ENCODE measurements at places on chromosomes 6 and 20.

- DNase-seq = no peak
- no peaks in the 10 kb centered on the region for H3K36me3 ChIP-seq
- H3K4me3 ChIP-seq = no peak overlapping the region
- no peaks in the 10 kb centered on the region for H3K4me1 ChIP-seq
- H3K27me3 ChIP-seq = peaks cover 6% of the 10 kb centered on the region
- H3K27ac ChIP-seq = no peak overlapping the region
These were observed 30.3 kb upstream of the OCSTAMP start for GRCh38 chr20:46580613-46581205.

DNA sequence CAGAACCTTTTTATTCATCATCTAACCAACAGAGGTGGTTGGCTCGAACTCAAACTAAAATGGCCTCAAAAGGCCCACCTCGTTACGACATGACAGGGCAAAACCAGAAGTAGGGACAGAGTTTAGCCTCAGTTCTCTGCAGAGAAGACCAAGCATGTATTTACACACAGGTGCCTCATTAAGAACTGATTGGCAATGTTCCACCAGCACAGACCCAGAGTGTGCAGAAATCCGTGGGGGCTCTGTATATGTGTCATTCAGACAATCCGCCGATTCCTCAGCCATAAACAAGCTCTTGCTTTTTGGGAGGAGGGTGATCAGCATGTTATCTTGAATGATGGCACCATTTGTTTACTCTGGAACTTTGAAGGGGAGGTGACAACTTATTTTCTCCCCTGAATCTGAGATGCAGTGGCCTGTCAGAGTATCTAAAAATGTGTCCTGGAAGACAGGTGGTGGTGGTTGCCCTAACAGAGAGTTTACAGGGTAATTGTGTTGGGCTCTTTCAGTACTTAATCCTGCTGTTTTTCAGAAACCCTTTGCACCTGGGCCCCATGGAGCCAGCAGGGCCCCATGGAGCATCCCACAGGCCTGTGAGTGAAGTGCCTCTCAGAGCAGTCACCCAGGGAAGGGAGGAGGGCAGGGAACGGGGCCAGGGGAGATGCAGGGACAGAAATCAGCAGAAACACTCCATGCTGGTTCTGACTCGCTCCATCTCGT, 29.1 kb upstream of the C20orf203 start:
- H3K27ac ChIP-seq = no peak overlapping the region

GRCh38 chr20:9627219-9627618, 112.8 kb downstream of the LAMP5 start:
- no peaks in the 10 kb centered on the region for H3K36me3 ChIP-seq
- H3K4me1 ChIP-seq = no peaks in the 10 kb centered on the region
- DNase-seq = no peak
- no peak overlapping the region for H3K4me3 ChIP-seq
- no peaks in the 10 kb centered on the region for H3K27me3 ChIP-seq

GRCh38 chr6:8983202-8983688, 547.9 kb upstream of the SLC35B3 start:
- H3K27me3 ChIP-seq = no peaks in the 10 kb centered on the region
- no peak overlapping the region for H3K27ac ChIP-seq
- peak; percentile 64 for DNase-seq

GRCh38 chr20:59954718-59955117, 3.5 kb upstream of the CDH26 start:
- no peak overlapping the region for H3K27ac ChIP-seq
- no peaks in the 10 kb centered on the region for H3K27me3 ChIP-seq
- no peak for DNase-seq
- no peaks in the 10 kb centered on the region for H3K36me3 ChIP-seq

GRCh38 chr6:67009818-67010217, 1302.8 kb upstream of the EYS start:
- no peaks in the 10 kb centered on the region for H3K27me3 ChIP-seq
- no peaks in the 10 kb centered on the region for H3K36me3 ChIP-seq
- H3K27ac ChIP-seq = no peak overlapping the region
- H3K4me3 ChIP-seq = no peak overlapping the region
- no peak for DNase-seq
- H3K4me1 ChIP-seq = no peaks in the 10 kb centered on the region

GRCh38 chr20:40689100-40689942, at the start of gene MAFB:
TSS of gene MAFB (minus strand) at chr20:40689236. CDS start at chr20:40688850, 386 bp downstream.
- peak; percentile 87 for DNase-seq
- H3K36me3 ChIP-seq = no peaks in the 10 kb centered on the region
- H3K4me3 ChIP-seq = peak within 1 kb of the TSS; percentile 60
- no peaks in the 10 kb centered on the region for H3K27me3 ChIP-seq

GRCh38 chr6:10531503-10531902, 10.4 kb downstream of the GCNT2 start:
- H3K4me1 ChIP-seq = peaks cover 62% of the 10 kb centered on the region
- DNase-seq = no peak
- H3K27me3 ChIP-seq = no peaks in the 10 kb centered on the region
- H3K27ac ChIP-seq = 0 out of 2 replicates have a peak overlapping the region, but pooled peaks have one; percentile 34
- no peak overlapping the region for H3K4me3 ChIP-seq
- H3K36me3 ChIP-seq = no peaks in the 10 kb centered on the region

- H3K4me1 ChIP-seq = no peaks in the 10 kb centered on the region
- no peaks in the 10 kb centered on the region for H3K27me3 ChIP-seq
- H3K36me3 ChIP-seq = no peaks in the 10 kb centered on the region
- no peak for DNase-seq
- H3K27ac ChIP-seq = no peak overlapping the region
These were observed 13.4 kb downstream of the KIAA1755 start for GRCh38 chr20:38247166-38247509.

DNA sequence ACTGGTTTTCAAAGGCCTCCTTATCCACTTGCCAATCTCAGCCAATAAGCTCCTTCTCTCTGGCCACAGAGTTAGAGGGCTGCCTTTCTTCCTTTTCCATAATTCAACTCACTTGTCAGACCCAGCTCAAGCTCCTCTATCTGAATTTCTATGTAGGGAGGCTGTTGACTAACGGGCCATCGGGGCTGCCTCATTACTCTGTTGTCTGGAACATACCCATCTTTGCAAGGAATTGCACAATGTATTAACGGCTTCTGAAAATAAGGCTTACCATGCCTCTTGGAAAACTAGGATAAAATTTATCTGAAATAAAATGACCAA, 28.5 kb upstream of the KIF6 start:
- no peak for DNase-seq
- no peak overlapping the region for H3K4me3 ChIP-seq

- no peak overlapping the region for H3K4me3 ChIP-seq
- H3K27me3 ChIP-seq = peaks cover 28% of the 10 kb centered on the region
- no peaks in the 10 kb centered on the region for H3K4me1 ChIP-seq
These were observed 92.4 kb upstream of the CD83 start for GRCh38 chr6:14025160-14025559.

GRCh38 chr6:53238311-53238710, 89.7 kb upstream of the GCM1 start:
- H3K4me1 ChIP-seq = no peaks in the 10 kb centered on the region
- H3K27me3 ChIP-seq = no peaks in the 10 kb centered on the region
- no peak for DNase-seq
- no peak overlapping the region for H3K4me3 ChIP-seq

DNA sequence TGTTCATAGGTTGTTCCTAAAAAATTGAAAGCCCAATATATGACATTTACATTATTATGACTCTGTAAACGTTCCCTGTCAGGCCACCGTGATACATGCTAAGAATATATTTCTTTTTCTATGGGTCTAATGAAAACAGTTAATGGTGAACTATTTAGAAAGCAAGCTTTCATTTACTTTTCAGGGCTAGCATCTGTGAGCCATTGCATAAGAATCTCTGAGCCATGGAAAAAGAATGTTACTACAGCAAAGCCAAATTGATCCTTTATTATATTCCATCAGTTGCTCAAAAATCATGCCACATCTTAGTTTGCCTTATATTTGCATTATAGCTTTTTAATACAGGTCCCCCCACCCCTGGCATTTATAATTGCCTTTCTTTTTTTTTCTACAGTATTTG, 275.5 kb downstream of the ZFAND3 start:
- no peaks in the 10 kb centered on the region for H3K36me3 ChIP-seq
- H3K4me1 ChIP-seq = no peaks in the 10 kb centered on the region
- no peak for DNase-seq
- no peaks in the 10 kb centered on the region for H3K27me3 ChIP-seq

GRCh38 chr6:139730340-139730974, 356.0 kb upstream of the CITED2 start:
- H3K4me3 ChIP-seq = no peak overlapping the region
- H3K36me3 ChIP-seq = no peaks in the 10 kb centered on the region
- H3K27me3 ChIP-seq = no peaks in the 10 kb centered on the region
- H3K27ac ChIP-seq = no peak overlapping the region
- DNase-seq = no peak

- H3K27ac ChIP-seq = no peak overlapping the region
- H3K27me3 ChIP-seq = peaks cover 4% of the 10 kb centered on the region
- H3K4me1 ChIP-seq = no peaks in the 10 kb centered on the region
- H3K4me3 ChIP-seq = no peak overlapping the region
These were observed 92.2 kb downstream of the MCHR2 start for GRCh38 chr6:99901596-99902384.

GRCh38 chr6:119100115-119100514, 21.7 kb upstream of the FAM184A start:
- no peak overlapping the region for H3K4me3 ChIP-seq
- H3K27me3 ChIP-seq = no peaks in the 10 kb centered on the region
- no peaks in the 10 kb centered on the region for H3K4me1 ChIP-seq

DNA sequence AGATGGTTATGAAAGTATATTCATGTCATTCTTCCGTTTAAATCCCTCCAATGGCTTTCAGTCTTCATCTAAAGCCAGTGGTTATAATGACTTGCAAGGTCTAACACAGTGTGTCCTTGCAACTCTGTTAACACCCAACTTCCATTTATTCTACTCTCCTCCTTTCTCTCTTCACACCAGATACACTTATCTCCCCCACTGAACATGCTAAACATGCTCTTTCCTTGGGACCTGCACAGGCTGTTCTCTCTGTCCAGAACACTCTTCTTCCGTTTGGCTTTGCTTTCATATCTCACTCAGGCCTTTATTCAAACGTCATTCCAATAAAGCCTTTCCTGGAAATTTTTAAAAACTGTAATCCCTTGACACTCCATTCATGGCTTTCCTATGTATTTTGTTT, 91.5 kb downstream of the EPHA7 start:
- no peak overlapping the region for H3K27ac ChIP-seq
- no peaks in the 10 kb centered on the region for H3K36me3 ChIP-seq
- H3K4me3 ChIP-seq = no peak overlapping the region
- H3K4me1 ChIP-seq = no peaks in the 10 kb centered on the region

GRCh38 chr6:147095316-147095715, 108.9 kb upstream of the STXBP5 start:
- no peaks in the 10 kb centered on the region for H3K36me3 ChIP-seq
- no peak overlapping the region for H3K4me3 ChIP-seq
- no peaks in the 10 kb centered on the region for H3K27me3 ChIP-seq
- H3K27ac ChIP-seq = no peak overlapping the region
- H3K4me1 ChIP-seq = no peaks in the 10 kb centered on the region

GRCh38 chr6:146948790-146949342, 255.4 kb upstream of the STXBP5 start:
- no peaks in the 10 kb centered on the region for H3K36me3 ChIP-seq
- DNase-seq = no peak
- no peak overlapping the region for H3K27ac ChIP-seq
- H3K4me1 ChIP-seq = no peaks in the 10 kb centered on the region
- H3K27me3 ChIP-seq = no peaks in the 10 kb centered on the region

DNA sequence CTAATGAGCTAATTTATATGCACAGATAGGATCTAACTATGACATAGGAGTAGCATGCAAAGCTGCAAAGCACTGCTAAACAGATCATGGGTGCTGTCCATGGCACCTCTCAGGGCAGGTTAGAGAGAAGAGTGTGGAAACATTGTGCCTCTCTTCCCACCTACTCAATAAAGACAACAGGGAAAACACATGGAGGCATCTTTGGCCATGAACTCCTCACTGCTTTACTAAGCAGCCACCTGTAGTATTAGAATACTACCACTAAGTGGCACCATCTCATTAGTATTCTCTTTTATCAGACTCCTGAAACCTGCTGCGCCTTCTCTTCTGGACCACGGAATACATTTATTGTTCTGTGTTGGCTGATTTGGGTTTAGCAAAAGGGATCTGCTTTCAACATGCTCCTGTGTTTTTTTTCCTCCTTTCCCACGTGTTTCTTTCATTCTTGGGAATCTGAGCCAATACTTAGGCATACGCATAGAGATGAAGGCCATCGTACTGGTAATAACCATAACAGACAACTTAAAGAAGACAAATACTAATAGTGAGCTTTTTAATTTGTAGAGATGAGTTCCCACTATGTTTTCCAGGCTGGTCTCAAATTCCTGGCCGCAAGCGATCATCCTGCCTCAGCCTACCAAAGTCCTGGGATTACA, 9.4 kb upstream of the HDDC2 start:
- H3K4me3 ChIP-seq = no peak overlapping the region
- H3K27me3 ChIP-seq = peaks cover 16% of the 10 kb centered on the region
- no peaks in the 10 kb centered on the region for H3K4me1 ChIP-seq
- no peaks in the 10 kb centered on the region for H3K36me3 ChIP-seq
- DNase-seq = peak; percentile 10

- H3K27me3 ChIP-seq = no peaks in the 10 kb centered on the region
- H3K4me3 ChIP-seq = no peak overlapping the region
- DNase-seq = no peak
- H3K4me1 ChIP-seq = no peaks in the 10 kb centered on the region
- H3K36me3 ChIP-seq = peaks cover 15% of the 10 kb centered on the region
These were observed 39.1 kb upstream of the FOXO3 start for GRCh38 chr6:108521616-108522107.

- H3K4me3 ChIP-seq = no peak overlapping the region
- no peaks in the 10 kb centered on the region for H3K4me1 ChIP-seq
- DNase-seq = no peak
- H3K27ac ChIP-seq = no peak overlapping the region
- peaks cover 25% of the 10 kb centered on the region for H3K36me3 ChIP-seq
- H3K27me3 ChIP-seq = no peaks in the 10 kb centered on the region
These were observed 24.1 kb upstream of the HINT3 start for GRCh38 chr6:125932451-125932795.

- no peak overlapping the region for H3K27ac ChIP-seq
- DNase-seq = no peak
- H3K4me3 ChIP-seq = no peak overlapping the region
- no peaks in the 10 kb centered on the region for H3K27me3 ChIP-seq
These were observed 25.8 kb downstream of the BCAS4 start for GRCh38 chr20:50820515-50821256.

- H3K27me3 ChIP-seq = no peaks in the 10 kb centered on the region
- H3K36me3 ChIP-seq = no peaks in the 10 kb centered on the region
- no peak overlapping the region for H3K27ac ChIP-seq
These were observed 51.5 kb downstream of the PREX1 start for GRCh38 chr20:48776306-48776705.

- H3K27me3 ChIP-seq = no peaks in the 10 kb centered on the region
- H3K36me3 ChIP-seq = no peaks in the 10 kb centered on the region
- H3K27ac ChIP-seq = no peak overlapping the region
- H3K4me3 ChIP-seq = no peak overlapping the region
These were observed 102.9 kb downstream of the SOBP start for GRCh38 chr6:107592806-107593205.
